T-helper 2 cell treated with Interferon-gamma antibody and Interleukin-4, amounts not matched to agents 5 μg/mL and 100 μg/mL, for 36 hours (primary cell): ENCODE measurements at places on chromosomes 1 and 21.

GRCh38 chr1:21035794-21036193 lies 140.9 kb downstream of the EIF4G3 start:
- DNase-seq, result no peak

GRCh38 chr1:23100074-23100748 lies 68.4 kb downstream of the LUZP1 start:
- DNase-seq, result peak; percentile 58

GRCh38 chr1:7930645-7931445 lies 9.8 kb downstream of the TNFRSF9 start:
- no peak for DNase-seq

- no peak for DNase-seq
Measured at GRCh38 chr1:183673605-183674323, 20.6 kb upstream of the APOBEC4 start.

DNA sequence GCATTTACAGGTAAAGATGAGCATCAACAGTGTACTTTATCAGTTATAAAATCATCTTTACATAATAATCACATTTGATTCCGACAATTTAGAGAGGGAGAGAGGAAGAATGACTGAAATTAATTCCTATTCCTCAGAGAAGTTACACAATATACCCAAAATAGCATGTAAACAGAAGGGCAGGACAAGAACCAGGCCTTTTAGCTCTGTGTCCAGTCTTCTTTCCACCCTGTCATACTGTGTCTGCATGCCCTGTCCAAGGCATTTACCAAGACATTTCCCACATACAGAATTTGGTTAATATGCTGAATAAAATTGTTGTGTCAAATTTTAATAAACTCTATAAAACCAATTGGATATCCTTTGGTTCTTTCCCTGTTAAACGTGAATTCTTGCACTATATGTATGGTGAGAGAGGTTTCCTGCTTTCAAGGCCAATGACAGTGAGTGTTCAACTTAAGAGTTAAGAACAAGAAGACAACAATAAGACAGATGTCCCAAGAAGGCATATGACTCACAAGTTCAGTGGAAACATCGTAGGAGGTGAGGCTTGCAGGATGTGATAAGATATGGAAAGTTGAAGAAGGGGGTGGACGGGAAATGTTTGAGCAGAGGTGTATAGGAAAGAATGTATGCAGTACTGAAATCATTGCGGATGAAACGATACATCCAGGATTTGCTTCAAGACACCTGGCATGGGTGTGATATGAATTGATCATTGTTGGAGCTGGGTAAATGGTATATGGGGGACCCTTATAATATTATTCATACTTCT lies 20.8 kb downstream of the LRRC8B start:
- peak; percentile 84 for DNase-seq

- DNase-seq, result no peak
Measured at GRCh38 chr21:34899302-34899701, 149.8 kb downstream of the RUNX1 start.

DNA sequence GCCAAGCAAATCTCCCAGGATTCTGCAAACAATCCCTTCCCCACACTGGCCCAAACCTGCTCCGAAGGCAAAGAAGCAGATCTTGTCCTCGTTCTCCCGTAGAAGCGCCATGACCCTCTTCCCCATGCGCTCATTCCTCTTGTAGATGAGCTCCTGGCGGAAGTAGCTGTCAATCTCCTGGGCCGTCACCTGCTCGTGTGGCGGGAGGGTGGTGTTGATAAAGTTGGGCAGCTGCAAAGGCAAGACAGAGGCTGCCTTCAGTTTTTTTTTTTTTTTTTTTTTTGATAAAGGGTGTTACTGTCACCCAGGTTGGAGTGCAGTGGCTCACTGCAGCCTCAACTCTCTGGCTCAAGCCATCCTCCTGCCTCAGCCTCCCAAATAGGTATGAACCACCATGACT lies 202.7 kb downstream of the TRABD2B start:
- no peak for DNase-seq

GRCh38 chr1:202658251-202658759 lies 51.9 kb downstream of the SYT2 start:
- no peak for DNase-seq

DNA sequence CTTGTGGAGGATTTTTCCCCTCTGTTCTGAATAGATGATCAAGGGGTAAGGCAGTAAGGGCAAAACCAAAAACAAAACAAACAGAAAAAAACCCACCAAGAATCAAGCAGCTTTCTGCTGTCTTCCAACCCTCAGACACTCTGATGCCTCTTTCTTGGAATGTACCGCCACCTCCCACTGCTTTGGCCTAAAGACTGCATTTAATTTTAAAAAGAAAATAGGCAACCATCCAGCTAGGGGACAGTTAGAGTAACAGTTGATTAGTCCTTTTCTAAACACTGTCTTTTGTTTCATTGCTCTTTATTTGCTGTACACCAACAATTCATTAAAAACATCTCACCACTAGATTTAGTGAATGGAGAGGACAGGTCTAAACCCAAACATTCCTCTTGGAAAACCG lies 21.5 kb downstream of the WLS start:
- DNase-seq, result no peak

- no peak for DNase-seq
Measured at GRCh38 chr1:246907472-246907871, 24.3 kb downstream of the AHCTF1 start.

GRCh38 chr1:2314803-2315673 lies 76.3 kb downstream of the MORN1 start:
- peak; percentile 37 for DNase-seq

- DNase-seq, result no peak
Measured at GRCh38 chr1:174433451-174433850, 14.3 kb upstream of the GPR52 start.

DNA sequence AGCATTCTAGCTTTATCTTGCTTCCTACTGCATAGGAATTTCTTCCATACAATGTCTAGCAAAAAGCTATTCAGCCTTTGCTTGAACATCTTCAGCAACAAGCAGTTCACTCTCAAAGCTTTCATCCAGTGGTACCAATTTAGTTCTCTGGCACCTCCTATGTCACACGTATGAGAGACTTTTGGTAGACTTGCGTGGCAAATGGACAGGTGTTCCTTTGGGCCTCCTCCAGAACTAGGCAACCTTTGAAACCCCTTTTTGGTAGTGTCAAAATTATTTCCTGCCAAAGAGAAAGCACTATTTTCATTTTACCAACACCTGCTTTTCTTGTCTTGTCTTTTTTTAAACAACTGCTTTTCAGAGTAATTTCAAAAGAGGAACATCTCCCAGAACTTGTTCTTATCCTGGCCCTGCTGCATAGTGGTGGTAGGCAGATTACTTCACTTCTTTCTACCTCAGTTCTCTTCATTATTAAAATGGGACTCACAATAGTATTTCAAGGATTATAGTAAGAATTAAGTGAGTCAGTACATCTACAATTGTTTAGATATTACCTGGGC lies 122.4 kb downstream of the MAST2 start:
- no peak for DNase-seq

GRCh38 chr1:234533975-234534876 lies 55.2 kb upstream of the TARBP1 start:
- DNase-seq, result no peak
